Psoas muscle (tissue), 8 donors: ENCODE measurements at places on chromosomes 2 and 18. TPM values are rescaled to one million over a fixed set of nuclear protein-coding genes. Genes with fewer than 3 reads are reported as not detected.

DNA sequence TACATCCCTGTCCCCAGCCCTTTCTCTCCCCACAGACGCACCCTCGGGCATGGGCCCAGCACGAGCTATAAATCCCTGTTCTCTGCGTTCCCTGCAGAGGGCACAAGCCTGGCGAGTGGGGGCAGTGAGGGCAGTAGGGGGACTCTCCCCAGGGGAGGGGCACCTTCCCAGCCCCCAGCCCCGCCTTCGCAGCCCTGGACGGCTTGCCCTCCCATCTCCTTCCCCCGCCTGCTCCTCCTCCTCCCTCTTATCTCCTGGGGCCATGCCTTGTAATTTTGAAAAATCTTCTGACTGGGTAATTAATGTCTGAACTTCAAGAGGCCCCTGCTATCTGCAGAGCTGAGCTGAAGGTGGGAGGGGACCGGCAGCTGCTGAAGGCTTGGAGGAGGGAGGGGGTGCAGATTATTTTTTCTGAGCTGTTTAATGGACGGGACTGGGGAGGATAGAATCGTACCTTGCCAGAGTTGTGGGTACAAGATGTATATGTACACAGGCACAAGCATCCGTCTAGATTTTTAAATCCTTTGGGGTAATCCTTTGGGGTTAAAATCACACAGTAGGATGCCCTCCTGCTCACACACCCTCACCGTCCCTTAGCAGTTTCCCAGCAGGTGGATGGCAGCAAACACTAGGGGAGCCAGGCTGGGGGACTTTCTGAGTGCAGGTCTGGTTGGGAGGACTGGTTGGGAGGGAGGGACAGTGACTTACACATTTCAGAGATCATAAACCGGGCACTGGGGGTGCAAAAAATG, 121.9 kb downstream of the SMAD7 start:
- no peak for DNase-seq
- H3K4me1 ChIP-seq = peaks cover 35% of the 10 kb centered on the region
- no peaks in the 10 kb centered on the region for H3K27me3 ChIP-seq
- no peaks in the 10 kb centered on the region for H3K36me3 ChIP-seq

GRCh38 chr2:62456721-62457539, 49.1 kb downstream of the TMEM17 start:
- no peaks in the 10 kb centered on the region for H3K27me3 ChIP-seq
- H3K27ac ChIP-seq = peak overlapping the region; percentile 32
- H3K36me3 ChIP-seq = no peaks in the 10 kb centered on the region
- peak overlapping the region; percentile 76 for H3K4me3 ChIP-seq
- H3K4me1 ChIP-seq = no peaks in the 10 kb centered on the region

DNA sequence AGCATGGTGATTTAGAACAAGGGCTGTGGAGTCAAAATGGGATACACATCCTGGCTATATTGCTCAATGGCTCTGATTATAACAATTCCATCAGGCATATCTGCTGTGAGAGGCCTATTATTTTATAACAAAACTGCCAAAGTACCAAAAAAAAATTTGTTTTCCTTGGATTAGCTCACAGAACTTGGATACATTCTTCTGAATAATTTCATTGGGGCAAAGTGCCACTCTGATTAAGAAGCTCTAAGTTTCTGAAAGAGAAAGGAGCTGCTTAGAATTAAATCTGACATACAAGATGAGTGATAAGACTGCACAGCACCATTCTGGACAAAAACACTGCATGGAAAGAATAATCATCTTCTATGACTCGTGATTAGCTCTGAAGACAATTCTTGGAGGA, 85.7 kb downstream of the SMC6 start:
- H3K4me3 ChIP-seq = no peak overlapping the region
- no peaks in the 10 kb centered on the region for H3K4me1 ChIP-seq
- DNase-seq = no peak
- H3K27ac ChIP-seq = no peak overlapping the region
- H3K36me3 ChIP-seq = peaks cover 3% of the 10 kb centered on the region
- H3K27me3 ChIP-seq = no peaks in the 10 kb centered on the region

DNA sequence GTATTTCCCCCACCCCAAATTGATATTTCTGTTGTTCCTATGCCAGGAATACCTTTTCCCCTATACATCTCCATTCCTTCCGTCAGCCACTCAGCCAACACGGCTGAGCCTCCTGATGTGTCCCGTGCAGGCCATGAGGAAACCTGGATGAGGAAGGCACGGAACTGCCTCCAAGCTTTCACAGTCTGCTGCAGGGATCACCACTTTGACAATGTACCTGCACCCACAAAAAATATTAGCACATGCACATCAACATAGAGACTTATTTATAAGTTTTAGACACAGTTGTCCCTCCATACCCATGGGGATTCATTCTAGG, 101.4 kb upstream of the PPP1CB start:
- no peaks in the 10 kb centered on the region for H3K27me3 ChIP-seq
- H3K36me3 ChIP-seq = no peaks in the 10 kb centered on the region
- H3K27ac ChIP-seq = no peak overlapping the region

GRCh38 chr2:128876986-128877983, 558.6 kb upstream of the HS6ST1 start:
- DNase-seq = no peak
- H3K27ac ChIP-seq = no peak overlapping the region
- H3K27me3 ChIP-seq = no peaks in the 10 kb centered on the region
- H3K4me1 ChIP-seq = no peaks in the 10 kb centered on the region
- H3K4me3 ChIP-seq = no peak overlapping the region

GRCh38 chr2:2158189-2158826, 172.8 kb downstream of the MYT1L start:
- H3K27me3 ChIP-seq = no peaks in the 10 kb centered on the region
- DNase-seq = no peak
- H3K27ac ChIP-seq = no peak overlapping the region

Gene ACADL
- total RNA-seq = 9.1 TPM

DNA sequence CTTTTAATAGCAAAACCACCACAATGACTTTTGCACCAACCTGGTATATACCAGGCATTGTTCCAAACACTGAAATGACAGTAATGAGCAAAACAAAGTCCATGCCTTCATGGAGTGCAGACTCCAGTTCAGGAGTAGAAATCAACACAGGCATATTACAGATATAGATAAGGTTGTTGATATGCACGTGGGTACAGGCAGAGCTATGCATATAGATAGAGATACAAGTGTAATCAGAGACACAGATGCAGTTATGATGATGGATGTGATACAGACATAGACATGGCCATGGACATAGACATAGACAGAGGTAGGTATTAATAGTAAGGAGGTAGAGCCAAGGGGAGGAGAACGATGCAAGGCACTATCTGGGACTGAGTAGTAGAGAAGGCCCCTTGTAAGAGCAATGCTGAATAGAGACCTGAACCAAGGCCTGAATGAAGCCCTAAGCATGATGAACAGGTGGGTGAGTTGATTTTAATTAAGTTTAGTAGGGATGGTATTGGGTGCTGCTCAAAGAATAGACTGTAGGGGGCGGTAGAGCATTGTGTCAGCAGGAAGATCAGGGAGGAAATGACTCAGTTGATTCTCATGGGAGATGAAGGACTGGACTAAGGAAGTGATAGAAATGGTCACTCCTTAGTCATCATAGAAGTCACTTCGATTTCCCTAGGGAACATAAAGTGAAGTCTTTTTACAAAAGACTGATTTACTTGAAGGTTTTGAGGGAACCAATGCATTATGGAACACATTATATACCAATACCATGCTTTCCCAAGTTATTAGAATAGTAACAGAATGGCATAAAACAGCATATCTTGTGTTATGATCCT, 39.4 kb downstream of the CMPK2 start:
- no peaks in the 10 kb centered on the region for H3K36me3 ChIP-seq
- H3K4me3 ChIP-seq = no peak overlapping the region
- no peaks in the 10 kb centered on the region for H3K27me3 ChIP-seq
- no peak for DNase-seq

GRCh38 chr2:233802132-233802815, 24.1 kb downstream of the MROH2A start:
- no peak for DNase-seq
- no peak overlapping the region for H3K4me3 ChIP-seq
- H3K4me1 ChIP-seq = no peaks in the 10 kb centered on the region
- no peaks in the 10 kb centered on the region for H3K27me3 ChIP-seq
- no peak overlapping the region for H3K27ac ChIP-seq
- H3K36me3 ChIP-seq = no peaks in the 10 kb centered on the region

DNA sequence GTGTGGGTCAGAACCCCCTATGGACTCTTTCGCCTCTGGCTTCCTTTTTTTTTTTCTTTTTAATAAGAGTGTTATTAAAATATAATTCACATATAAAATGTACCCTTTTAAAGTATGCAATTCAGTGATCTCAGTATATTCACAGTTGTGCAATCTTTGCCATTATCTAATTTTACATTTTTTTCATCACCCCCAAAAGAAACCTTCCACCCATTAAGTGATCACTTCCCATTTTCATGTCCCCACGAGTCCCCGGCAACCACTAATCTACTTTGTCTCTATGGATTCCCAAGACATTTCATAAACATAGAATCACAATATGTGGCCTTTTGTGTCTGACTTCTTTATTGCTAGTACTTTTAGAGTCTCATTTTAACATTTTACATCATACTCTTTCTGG, 38.7 kb upstream of the ANXA4 start:
- no peaks in the 10 kb centered on the region for H3K36me3 ChIP-seq
- DNase-seq = no peak
- H3K27ac ChIP-seq = no peak overlapping the region
- no peaks in the 10 kb centered on the region for H3K4me1 ChIP-seq
- H3K4me3 ChIP-seq = no peak overlapping the region

- no peak for DNase-seq
- H3K4me3 ChIP-seq = no peak overlapping the region
- no peaks in the 10 kb centered on the region for H3K27me3 ChIP-seq
Observed at GRCh38 chr2:142723236-142723635, 154.2 kb upstream of the KYNU start.

DNA sequence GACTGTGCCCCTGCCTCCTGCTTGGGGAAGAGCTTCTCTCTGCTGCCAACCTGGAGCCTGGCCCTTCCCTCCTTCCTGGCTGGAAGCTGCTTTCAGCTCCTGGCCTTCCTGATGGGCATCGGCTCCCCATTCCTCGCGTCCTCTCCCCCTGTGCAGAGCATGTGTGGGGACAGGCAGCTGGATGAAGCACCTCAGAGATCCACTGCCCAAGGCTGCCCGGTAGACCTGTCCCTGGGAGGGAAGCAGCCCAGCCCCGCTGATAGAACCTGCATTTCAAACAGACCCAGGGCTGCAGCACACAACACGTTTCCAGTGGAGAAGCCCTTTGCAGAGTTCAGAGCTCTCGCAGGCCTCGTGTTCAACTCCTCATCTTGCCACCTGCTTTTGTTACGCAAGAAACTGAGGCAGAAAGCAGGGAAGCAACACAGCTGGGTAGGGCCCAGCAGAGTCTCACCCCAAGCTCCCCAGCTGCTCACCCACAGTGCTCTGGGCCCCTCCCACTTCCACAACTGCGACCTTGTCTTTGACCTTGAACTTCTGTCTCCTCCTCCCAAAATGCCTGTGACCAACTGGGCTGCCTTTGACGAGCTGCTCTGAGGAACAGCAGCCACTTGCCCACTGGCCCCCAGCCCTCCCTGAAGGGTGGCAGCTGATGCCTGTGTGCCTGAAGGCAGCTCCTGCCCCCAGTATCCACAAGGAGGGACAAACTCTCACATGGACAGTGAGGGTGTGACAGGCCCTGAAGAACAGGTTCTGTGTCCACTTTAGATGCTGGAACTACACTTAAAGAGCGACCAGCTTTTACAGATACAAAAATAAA, 65.5 kb downstream of the PARD6G start:
- no peaks in the 10 kb centered on the region for H3K27me3 ChIP-seq
- no peak for DNase-seq
- H3K27ac ChIP-seq = no peak overlapping the region

Gene EHBP1
- total RNA-seq = 14.3 TPM

- H3K36me3 ChIP-seq = no peaks in the 10 kb centered on the region
- H3K4me1 ChIP-seq = no peaks in the 10 kb centered on the region
- no peaks in the 10 kb centered on the region for H3K27me3 ChIP-seq
Observed at GRCh38 chr2:38201784-38202183, 125.8 kb upstream of the CYP1B1 start.

GRCh38 chr2:42230891-42231290, 61.7 kb downstream of the EML4 start:
- no peak overlapping the region for H3K4me3 ChIP-seq
- no peaks in the 10 kb centered on the region for H3K27me3 ChIP-seq
- H3K27ac ChIP-seq = no peak overlapping the region
- peaks cover 3% of the 10 kb centered on the region for H3K4me1 ChIP-seq
- no peaks in the 10 kb centered on the region for H3K36me3 ChIP-seq
- no peak for DNase-seq

Gene SNX17
- total RNA-seq = 60.2 TPM

- H3K36me3 ChIP-seq = no peaks in the 10 kb centered on the region
- no peaks in the 10 kb centered on the region for H3K27me3 ChIP-seq
- DNase-seq = no peak
- peak overlapping the region; percentile 89 for H3K4me3 ChIP-seq
- H3K4me1 ChIP-seq = peaks cover 23% of the 10 kb centered on the region
Observed at GRCh38 chr2:207528980-207529329, 807 bp upstream of the CREB1 start.

- H3K4me1 ChIP-seq = no peaks in the 10 kb centered on the region
- DNase-seq = no peak
- H3K27me3 ChIP-seq = peaks cover 2% of the 10 kb centered on the region
- no peak overlapping the region for H3K27ac ChIP-seq
Observed at GRCh38 chr2:109646961-109647360, 32.8 kb downstream of the SOWAHC start.

- no peak for DNase-seq
- no peak overlapping the region for H3K27ac ChIP-seq
- H3K36me3 ChIP-seq = peaks cover under 1% of the 10 kb centered on the region
- no peak overlapping the region for H3K4me3 ChIP-seq
- no peaks in the 10 kb centered on the region for H3K4me1 ChIP-seq
Observed at GRCh38 chr18:79283929-79284328, 111.8 kb upstream of the NFATC1 start.

DNA sequence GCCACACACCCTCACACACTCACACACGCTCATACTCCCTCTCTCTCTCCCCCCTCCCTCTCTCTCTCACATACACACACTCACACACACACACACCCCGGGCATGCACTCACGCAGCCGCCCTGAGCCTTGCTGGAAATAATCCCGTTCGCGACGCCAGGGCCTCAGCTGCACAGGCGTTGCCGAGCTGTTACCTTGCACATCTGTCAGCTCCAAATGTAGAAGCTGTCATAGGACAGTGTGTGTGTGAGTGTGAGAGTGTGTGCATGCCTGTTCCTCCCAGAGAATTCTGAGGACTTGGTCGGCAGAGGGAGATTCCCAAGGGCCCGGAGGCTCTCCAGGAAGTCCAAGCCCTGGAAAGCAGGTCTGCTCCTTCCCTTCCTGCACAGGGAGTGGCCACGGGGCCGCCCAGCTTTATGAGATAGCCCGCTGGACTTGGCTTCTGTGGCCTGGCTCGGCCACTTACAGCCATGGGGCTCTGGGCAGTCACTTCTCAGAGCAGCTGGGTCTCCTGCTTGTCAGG, 8.6 kb downstream of the SPR start:
- no peak overlapping the region for H3K27ac ChIP-seq
- H3K4me1 ChIP-seq = peaks cover 5% of the 10 kb centered on the region
- no peaks in the 10 kb centered on the region for H3K36me3 ChIP-seq
- peak; percentile 21 for DNase-seq

Gene LIMS2
- 9.3 TPM for total RNA-seq
